HFF-Myc (cell line): ENCODE measurements at places on chromosomes 5 and 9.
A peak's percentile ranks its signal among the peaks of the same experiment; 100 is the strongest.

DNA sequence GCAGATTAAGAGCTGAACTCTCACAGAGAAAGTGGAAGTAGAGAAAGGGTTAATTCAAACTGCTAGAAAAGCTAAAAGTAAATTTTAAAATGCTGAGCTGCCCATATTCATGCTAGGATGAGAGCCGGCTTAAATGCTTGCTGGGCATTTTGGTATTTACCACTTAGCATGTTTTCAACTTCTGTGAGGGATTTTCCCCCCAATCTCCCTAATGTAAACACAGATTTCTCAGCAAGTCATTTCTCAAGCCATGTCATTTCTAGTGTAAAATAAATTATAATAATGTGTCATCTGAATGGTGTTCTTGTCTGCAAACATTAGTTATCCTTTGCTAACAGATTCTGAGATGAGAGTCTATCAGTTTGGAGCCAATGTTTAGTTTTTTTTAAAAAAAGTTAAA lies 22.3 kb downstream of the RPS23 start:
- no peak for DNase-seq

DNA sequence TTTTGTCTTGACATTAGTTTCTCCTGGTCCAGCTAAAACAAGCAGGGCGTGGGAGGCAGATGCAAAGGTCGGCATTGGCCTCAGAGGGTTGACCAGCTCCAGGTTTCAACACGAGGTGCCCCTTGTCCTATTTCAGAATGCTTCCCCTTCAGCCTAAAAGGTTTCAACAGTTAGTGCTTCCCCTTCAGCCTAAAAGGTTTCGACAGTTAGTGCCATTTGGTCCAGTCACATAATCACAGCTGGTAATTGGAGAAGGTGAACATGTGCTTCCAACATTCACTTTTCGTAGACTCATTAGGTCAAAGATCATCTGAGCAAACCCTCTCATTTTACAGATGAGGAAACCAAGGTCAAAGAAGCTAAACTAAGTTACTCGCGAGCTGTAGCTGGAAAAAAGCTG lies 270.3 kb upstream of the MAP3K1 start:
- DNase-seq: peak; percentile 29

- DNase-seq: no peak
These were observed 280.4 kb downstream of the MEF2C start for GRCh38 chr5:88602584-88602983.

GRCh38 chr5:21159510-21160059 lies 1171.6 kb upstream of the CDH18 start:
- no peak for DNase-seq

- DNase-seq: no peak
These were observed 138.6 kb upstream of the RAD23B start for GRCh38 chr9:107144475-107144874.

- no peak for DNase-seq
These were observed 261.5 kb upstream of the KLF9 start for GRCh38 chr9:70675868-70676370.

DNA sequence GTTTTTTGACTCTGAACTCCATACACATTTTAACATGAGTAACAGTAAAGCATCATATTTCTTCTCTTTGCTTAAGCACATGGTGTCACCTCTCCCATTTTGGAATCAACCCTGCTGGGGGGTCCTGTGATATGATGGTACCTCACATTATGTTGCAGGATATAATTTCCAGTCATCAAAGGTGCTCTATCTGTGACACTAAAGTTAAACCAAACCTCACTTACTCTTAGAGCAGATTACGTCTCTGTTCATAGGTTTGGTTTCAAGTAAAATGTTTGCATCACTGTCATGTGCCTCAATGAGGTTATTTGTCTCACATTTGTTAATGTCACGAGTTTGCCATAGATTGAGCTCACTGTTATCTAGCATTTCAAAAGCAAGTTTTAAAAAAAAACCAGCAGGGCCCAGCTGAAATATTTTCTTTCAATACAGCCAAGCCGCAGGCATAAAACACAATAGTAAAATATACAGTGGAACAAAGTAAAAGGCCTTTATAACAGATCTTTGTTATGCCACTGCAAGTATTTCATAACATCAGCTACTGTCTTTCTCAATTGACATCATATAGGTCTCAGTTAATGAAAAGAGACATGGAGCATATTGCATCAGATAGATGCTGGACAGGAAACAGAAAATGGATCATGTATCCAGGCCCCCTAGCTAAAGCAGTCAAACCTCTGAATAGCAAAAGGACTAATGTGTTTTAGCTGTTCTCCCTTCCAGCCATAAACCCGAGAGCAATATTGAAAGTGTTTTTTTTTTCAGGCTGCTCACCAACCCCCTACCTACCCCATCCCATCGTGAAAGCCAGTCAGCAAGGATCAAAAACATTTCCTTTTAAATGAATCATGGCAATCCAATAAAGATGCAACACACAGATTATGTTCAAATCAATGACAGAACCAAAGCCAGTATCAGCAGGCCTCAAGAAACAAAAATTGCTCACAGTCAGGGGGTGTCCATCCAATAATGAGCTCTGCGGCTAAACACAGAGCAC lies 182.1 kb upstream of the ITGA1 start:
- no peak for DNase-seq

DNA sequence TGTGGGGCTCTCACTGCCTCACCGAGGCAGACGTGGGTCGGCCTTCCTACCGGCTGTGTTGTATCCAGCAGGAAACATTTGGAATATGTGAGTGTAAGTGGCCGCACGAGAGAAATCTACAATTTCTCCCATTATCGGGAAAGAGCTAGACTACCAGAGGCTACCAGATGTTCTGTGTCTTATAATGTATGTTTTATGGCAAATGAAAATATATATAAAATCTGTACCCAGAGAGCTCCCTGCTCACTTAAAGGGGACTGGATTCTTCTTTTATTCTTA lies 69.5 kb upstream of the PITX1 start:
- DNase-seq: no peak

- no peak for DNase-seq
These were observed 87.0 kb downstream of the IARS1 start for GRCh38 chr9:92206488-92206887.

DNA sequence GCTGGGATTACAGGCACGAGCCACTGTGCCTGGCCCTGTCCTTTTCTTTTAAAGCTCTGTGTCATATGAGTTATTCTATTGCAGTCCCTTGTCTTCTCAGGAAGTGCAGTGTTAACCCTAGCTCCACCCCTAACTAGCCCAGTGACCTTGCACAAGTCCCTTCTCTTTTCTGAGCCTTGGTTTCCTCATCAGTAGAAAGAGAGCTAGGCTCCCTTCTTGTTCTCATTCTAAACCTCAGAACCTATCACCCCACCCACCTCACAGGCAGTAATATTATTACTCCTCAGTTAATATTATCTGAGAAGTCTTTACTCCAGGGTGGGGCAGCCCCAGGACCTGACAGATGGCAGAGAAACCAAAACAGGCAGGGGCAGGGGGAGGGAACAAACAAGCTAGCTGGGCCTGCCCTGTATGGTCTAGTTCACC lies 7.2 kb downstream of the CYFIP2 start:
- DNase-seq: no peak

DNA sequence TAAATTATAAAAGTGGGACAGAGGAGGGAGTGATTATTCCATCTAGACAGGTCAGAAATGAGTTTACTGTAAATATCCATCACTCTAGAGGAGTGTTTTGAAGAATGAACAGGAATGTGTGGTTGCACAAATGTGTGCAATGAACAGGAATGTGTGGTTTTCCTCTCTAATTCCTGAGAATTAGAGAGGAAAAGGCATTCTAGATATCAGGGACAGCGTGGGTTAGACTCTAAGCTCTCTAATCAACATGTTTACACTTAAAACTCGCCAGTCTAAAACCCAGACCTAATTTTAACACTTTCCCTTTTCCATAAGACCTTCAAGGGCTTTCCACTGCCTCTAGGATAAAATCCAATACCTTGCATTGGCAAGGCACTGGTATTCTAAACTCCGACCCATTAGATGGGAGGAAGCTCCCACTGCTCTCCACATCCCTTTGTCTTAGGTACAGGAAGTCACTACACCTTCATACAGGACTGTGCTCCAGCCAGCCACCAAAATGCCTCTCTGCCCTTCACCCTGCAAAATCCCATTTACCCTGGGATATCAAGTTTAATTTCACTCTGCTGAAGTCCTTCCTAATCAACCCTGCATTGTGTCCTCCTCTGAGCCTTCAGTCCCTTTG lies 67.9 kb downstream of the NFIB start:
- DNase-seq: no peak

DNA sequence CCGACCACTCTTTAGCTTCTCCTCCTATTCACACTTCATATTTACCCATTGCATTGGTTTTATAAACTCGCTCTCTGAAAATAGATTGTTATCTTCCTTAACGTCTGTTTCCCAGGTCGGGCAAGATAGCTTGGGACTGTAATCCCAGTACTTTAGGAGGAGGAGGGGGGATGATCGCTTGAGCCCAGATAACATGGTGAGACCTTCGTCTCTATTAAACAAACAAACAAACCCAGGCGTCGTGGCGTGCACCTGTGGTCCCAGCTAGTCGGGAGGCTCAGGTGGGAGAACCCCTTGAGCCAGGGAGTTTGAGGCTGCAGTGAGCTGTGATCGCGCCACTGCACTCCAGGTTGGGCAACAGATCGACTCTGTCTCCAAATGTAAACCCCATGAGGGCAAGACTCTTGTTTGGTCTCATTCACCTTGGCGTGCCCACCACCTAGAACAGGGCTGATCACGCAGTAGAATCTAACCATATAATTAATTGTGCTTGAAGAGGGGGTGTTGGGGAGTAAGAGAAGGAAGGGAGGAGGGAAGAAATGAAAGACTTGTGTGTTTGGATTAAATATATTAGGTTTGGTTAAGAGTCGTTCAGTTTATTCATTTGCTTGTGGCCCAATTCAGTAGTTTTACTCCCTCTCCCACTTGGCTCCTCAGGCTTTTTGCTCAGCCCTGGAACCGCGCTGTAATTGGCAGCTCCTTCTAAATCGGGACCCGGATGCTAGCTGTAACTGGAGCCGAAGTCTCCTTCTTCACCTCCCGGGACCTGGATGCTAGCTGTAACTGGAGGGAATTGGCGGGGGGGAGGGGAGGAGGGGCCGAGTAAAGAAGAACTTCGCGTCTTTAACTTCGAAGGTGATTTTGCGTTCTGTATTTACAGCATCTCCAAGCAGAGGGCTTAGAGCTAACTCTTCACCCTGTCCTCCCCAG lies 24.9 kb downstream of the CDKN2A start:
- no peak for DNase-seq

GRCh38 chr9:107386396-107386795 lies 103.2 kb downstream of the KLF4 start:
- no peak for DNase-seq

DNA sequence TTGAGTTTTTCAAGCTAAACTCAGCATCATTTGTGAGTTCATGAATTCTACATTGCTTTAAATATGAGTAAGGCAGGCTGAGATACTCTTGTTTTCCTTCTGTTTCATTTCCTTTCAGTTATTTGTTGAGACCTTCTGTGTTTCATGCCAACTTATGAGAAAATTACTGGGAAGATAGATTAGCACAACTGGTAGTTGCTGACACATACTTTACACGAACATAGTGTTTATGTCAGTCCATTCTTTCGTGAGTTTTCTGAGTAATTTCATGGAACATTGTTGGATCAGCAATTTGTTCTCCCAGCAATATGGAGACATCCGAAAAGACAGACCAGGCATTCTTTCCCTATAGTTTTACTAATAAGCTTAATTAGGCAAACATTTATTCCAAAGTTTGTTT lies 102.0 kb upstream of the SMC5 start:
- DNase-seq: no peak

- no peak for DNase-seq
These were observed 18.3 kb upstream of the HSDL2 start for GRCh38 chr9:112361601-112362000.

GRCh38 chr5:95842854-95843544 lies 20.5 kb upstream of the GLRX start:
- DNase-seq: no peak

GRCh38 chr5:57249265-57249874 lies 75.5 kb downstream of the GPBP1 start:
- no peak for DNase-seq

DNA sequence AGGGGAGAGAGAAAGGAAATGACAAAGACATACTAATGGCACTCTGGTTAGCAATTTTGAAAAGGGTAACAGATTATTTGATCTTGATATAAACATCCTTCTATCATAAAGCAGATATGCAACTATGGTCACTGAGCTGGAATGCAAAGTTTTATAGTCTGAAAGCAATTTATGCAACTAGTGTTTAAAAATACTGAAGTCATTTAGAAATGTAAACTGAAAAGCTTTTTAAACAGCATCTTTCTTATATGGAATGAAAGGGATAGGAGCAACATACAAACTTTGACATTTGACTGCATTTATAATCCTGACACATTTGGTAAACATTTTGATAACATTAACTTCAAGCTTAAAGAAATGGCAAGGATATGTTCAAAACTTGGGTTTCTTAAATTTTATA lies 28.7 kb upstream of the ADAMTS19 start:
- no peak for DNase-seq

- DNase-seq: no peak
These were observed 67.8 kb downstream of the NRG2 start for GRCh38 chr5:139975306-139975705.

- no peak for DNase-seq
These were observed 116.6 kb upstream of the ANKH start for GRCh38 chr5:14988223-14988622.

DNA sequence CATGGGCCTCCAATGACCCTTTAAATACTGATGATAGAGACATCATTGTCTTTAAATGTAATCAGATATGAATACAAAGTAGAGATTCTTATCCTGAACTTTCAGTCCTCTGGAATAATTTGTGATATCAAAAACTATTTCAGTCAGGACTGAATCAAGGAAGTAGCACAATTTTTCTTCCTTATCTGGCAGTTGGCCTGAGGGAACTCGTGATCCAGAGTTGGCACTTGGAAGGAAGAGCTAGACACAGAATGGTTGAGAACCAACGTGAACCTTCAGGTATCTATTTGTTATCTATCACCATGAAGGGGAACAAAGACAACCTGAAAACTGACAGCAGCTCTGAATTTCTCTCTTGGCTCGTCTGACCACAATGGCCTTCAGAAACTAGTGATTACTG lies 269.3 kb downstream of the PRDM9 start:
- no peak for DNase-seq

DNA sequence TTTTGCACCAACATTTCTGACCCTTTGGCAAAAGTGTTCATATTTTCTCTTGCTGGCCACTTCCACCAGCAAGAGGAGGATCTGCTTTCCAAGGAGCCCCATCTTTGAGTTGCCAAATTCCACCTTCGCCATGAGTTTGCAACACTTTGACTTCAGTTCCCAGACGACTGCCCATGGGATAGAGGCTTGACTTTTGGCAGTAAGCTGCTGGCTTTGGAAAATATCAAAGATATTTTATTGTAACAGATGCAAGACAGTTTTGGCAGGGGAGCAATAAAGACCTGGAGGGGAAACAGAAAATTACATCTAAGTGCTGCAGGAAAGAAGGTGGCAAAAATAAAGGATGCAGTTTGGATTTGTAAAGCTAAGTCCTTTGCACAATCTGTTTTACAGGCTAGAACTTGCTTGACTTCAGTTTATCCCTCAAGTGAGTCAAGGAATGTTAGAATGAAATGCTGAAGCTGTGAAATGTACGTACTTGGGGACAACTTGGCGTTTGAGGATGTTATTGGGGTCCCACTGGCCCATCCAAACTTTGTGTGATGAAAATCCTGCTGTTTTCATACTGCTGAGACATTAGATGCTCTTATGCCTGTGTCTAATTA lies 232.9 kb downstream of the GOLPH3 start:
- no peak for DNase-seq
